NCI-H526 treated with DMSO at 0.1 percent for 48 hours (cell line): ENCODE measurements at places on chromosomes 3 and 15.
A peak's percentile ranks its signal among the peaks of the same experiment; 100 is the strongest.

GRCh38 chr15:26971271-26972018, 464 bp downstream of the GABRG3 start:
- no peak for DNase-seq

DNA sequence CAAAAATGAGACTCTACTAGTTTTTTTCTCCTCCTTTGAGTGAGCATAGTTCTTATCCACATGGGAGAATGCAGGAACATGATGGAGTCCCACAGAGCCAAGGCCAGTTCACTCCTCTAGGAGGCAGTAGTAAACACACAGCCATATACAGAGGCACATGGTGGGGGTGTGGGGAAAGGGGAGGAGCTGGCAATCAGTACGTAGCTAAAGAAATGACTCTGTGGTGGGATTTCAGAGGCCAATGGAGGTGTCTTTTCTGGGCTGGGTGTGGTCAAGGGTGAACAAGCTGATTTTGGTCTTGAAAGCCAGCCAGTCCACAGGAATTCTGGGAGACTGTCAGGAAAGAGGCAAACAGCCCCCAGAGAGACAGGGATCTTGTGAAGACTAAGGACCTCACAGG, 6.6 kb upstream of the RAB11A start:
- peak; percentile 49 for DNase-seq

DNA sequence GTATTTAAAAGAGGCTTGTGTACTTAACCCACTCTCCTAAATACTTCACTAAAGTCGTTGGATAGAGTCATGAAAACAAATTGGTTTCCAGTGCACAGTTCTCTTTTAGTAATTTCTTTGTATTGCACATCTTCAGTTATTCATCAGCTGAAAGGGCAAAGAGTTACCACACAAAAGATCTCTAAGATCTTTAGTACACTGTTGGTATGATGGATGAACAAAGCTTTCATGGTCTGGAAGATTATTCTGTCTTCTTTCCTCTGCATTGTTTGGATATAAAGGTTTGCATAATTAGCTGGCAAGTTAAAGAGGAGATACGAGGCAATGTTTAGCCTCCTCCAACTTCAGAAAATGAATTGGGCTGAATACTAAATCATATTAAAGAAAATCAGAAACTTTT, 40.5 kb downstream of the BCHE start:
- no peak for DNase-seq

DNA sequence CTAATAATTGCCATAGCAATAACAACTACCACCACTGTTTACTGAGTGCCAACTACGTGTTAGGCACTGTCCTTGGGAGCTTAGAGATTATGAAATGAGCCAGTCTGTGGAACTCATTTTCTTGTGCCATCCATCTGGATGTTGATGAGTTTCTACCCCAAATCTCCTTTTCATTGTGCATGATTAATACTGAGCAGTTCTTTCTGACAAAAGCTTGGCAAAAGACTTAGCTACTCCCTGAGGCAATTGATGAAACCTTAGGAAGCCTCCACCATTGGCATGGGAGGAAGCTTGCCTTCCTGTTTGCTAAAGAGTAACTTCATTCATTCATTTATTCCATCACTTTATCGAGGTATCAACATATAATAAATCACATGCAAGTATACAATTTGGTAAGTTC, 39.8 kb downstream of the PRICKLE2 start:
- no peak for DNase-seq

DNA sequence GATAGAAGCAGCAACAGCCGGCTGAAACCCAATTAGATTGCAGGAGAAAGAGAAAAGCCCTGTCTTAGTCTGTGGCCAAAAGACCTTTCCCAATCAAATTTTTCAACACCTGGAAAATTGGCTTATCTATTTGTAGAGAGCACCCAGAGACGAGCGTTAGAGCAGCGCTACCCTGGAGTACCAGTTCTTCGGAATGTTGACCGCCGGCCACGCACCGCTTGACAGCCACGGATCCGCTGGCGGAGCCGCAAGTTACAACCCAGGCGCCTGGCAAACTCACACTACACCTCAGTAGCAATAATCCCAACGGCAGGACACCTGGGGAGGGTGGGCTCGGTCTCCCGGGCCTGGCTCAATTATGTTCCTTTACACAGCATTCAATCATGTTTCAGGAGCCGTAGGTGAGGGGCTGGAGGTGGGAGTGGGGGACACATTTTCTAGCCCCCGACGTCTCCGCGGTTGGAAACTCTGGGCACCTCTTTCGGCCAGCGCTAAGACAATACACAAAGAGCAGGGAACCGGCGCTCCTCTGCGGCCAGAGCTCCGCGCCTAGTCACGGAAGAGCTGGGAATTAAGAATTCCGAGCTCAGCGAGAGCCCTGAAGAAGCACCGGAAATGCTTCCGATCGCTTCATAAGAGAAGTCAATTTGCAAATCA, 1.2 kb downstream of the MB21D2 start:
- DNase-seq = peak; percentile 82

GRCh38 chr3:98817547-98818041, 54.5 kb downstream of the ST3GAL6 start:
- peak; percentile 31 for DNase-seq

- no peak for DNase-seq
Measured at GRCh38 chr3:116877968-116878367, 168.4 kb downstream of the TUSC7 start.

GRCh38 chr15:64503197-64503596, 42.8 kb downstream of the ZNF609 start:
- no peak for DNase-seq

GRCh38 chr3:185950728-185951127, 12.9 kb upstream of the TRA2B start:
- DNase-seq = no peak

GRCh38 chr3:29426302-29427226, 145.7 kb downstream of the RBMS3 start:
- DNase-seq = peak; percentile 31

- peak; percentile 72 for DNase-seq
Measured at GRCh38 chr3:100401674-100402041, 319 bp downstream of the LNP1 start.

DNA sequence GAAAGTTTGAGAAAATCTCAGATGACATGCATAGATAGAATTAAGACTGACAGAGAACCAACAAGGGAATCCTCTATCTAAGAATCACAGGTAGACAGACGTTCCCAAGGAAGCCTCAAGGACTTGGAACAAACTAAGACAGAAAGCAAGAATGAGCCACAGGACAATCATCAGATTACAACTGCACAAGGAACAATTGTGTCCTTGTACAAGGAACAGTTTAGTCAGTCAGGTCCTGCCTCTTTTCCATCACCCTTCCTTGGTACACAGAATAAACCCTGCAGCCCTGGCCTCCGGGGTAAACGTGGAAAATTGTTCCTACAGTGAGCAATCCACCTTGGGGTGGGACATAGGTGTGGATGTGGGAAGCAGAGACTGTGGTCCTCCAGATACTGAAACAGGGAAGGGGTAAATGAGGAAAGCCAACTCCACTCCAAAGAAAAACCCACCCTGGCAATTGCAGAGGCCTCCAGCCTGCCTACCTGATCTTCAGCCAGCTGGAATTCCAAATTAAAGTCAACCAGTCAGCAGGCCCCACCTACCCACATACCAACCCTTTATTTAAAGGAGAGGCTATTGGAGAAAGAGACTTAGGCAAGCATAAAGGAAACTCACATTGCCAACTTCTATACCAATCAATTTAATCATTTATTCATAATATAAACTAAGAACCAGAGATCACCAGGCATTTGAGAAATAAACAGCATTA, 73.4 kb downstream of the ULK4 start:
- DNase-seq = peak; percentile 5

GRCh38 chr15:97909291-97909891, 51.1 kb upstream of the ARRDC4 start:
- DNase-seq = peak; percentile 34

- no peak for DNase-seq
Measured at GRCh38 chr3:47083786-47084185, 80.1 kb downstream of the SETD2 start.

DNA sequence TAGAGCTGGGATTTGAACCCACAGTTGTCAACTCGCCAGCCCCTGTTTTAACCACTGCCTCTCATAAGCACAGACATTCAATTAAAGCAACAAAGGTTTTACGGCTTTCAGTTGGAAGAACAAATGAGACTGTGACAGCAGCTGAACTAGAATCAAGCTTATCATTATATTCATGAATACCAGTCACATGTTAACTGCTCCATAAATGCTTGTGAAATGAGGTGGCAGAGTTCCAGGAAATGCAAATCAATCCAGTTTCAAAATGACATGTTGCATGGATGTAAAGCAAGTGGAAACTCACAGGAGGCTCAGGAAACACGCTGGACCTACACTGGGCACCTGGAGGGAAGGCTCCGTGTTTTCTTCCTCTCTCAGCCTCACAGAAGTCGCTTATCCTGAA, 3.9 kb downstream of the GP5 start:
- DNase-seq = peak; percentile 82

GRCh38 chr3:47578119-47578632, 489 bp downstream of the CSPG5 start:
- DNase-seq = no peak

DNA sequence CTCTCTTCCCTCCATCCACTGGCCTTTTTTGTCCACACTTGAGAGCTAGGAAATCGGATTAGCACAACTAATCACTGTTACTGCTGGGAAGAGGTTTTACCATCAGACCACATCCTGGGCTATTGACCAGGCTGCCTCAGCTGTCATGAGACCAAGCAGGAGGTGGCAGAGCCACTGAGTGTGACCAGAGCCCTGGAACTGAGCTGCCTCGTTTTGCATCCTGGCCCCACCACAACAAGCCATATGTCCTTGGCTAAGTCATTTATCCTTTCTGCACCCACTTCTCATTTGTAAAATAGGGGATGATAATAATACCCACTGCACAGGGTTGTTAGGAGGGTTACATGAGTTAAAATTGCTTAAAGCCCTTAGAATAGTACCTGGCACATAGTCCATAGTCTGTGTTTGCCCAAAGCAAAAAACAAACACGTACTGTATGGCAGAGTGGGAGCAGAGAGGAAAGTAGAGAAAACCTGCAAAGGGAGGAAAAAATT, 34.1 kb downstream of the TMEM158 start:
- DNase-seq = no peak

- DNase-seq = no peak
Measured at GRCh38 chr3:193932136-193932535, 203.8 kb upstream of the HES1 start.

GRCh38 chr3:59620325-59620724, 570.5 kb upstream of the CFAP20DC start:
- DNase-seq = no peak

DNA sequence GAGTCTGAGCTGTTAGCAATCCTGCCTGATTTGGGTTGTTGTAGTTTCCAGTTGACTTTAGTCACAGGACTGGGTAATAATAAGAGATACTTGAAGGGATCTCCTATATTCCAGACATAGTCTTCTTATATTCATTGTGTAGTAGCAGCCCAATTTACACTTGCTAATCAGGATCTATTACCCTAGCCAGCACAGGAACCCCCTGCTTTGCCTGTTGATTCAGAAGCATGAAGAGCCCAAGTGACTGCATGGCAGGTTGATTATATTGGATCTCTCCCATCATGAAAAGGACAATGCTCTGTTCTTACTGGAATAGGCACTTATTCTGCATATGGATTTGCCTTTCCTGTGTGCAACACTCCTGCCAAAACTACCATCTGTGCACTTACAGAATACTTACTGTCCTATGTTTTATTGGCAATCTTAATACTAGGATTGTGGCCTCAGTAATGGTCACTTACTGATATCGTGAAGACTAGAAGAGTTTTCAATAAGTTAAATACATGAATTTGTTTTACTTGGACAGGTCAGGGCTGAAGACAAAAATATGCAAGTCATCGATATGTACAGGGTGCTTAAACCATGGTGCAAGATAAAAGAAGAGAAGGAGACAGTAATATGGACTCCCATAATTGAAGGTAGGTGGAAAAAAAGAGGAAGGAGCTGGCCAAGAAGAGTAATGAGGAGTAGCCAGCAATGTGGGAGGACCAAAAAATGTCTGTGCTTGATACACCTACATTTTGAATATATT, 304.1 kb downstream of the MCTP2 start:
- DNase-seq = no peak

DNA sequence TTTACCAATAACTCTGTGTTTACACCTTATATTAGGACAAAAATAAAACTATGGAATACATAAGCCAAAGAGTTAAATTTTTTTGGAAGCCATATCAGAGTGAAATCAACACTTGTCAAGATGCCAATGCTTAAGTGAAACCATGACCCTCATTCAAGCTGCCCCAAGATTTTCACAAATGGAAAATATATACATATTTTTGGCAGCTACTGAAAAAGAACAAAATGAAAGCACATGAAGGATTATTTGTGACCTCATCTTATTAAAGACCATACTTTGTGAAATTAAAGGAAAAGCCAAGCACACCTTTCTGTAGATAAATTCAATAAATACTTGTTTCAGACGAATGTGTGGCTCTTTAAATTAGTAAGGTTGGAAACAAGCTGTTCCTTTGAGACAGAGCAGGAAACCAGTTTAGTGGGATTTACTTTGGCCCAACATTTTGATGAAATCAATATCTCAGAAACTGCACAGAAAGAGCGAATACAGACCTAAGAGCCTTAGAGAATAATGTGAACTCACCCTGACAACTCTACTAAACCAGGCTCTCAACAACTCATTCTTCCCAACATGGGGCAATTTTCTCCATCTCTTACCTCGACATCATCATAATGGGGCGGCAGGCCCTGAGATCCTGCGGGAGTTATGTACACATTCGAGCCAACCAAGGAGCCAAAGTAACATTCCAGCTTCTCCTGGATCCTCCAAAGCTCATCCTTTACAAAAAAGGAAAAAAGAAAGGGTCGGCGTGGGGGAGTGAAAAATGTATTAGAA, 11.1 kb downstream of the RIOX2 start:
- DNase-seq = no peak

DNA sequence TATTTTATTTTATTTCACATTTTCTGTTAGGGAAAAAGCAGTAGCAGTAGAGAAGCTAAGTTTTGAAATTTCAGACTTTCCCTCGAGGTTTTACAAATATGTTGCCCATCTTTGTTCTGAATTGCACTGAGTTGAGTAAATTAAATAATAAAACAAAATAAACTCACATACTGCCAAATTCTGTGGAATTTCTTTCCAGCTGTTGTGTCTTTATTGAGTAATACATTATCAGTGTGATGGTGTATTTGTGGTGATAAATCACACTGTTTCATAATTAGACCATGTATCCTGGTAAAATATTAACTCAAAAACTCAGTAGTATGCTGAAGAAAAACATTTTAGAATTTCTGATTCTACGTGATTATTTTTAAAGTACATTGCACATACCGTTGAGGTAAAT, 592.1 kb downstream of the SI start:
- DNase-seq = no peak

GRCh38 chr3:82568776-82569338, 807.4 kb upstream of the GBE1 start:
- no peak for DNase-seq

GRCh38 chr3:53821631-53822121, 24.5 kb downstream of the CHDH start:
- DNase-seq = no peak

GRCh38 chr3:119628390-119628789, 30.7 kb downstream of the PLA1A start:
- DNase-seq = no peak

- DNase-seq = no peak
Measured at GRCh38 chr15:60372756-60373155, 25.0 kb downstream of the ANXA2 start.
